ENCODE measurements at places on chromosomes 1 and 21.

DNA sequence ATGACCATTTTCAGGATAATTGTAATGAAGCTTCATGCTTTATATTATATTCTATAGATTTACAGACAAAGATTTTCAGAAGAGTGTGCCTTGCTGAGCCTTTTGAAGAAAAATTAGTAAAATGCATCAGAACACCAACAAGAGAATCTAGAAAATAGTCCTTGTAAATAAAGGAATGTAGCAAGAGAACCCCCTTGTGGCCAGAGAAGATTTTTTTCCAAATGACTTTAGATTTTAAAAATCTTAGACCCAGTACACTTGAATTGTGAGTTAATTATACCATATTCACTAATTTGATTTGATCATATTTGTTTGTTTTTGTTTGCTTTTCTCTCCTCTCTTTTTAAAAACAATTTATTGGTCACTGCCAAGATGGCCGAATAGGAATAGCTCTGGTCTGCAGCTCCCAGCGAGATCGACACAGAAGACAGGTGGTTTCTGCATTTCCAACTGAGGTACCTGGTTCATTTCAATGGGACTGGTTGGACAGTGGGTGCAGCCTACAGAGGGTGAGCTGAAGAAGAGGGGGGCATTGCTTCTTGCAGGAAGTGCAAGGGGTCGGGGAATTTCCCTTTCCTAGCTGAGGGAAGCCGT, 12.8 kb upstream of the IFI44L start:
- DNase-seq = peak; percentile 34

- DNase-seq = no peak
Observed at GRCh38 chr1:228737601-228738041, 2.3 kb downstream of the RHOU start.

DNA sequence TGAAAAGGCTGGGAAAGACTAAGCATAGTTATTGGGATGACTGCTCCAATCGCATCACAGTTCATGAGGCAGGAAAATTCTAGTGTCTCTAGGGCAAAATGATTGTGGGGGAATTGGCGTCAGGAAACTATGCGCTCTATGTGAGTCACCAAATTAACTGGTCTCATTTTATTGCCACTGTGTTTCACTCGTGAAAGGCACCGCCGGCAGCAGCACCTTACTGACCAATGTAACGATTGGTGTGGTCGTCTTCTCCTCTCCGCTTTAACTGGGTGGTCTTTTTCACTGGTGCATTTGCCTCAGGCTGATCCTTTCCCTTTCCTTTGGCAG, 83.5 kb downstream of the SPAG17 start:
- no peak for DNase-seq

DNA sequence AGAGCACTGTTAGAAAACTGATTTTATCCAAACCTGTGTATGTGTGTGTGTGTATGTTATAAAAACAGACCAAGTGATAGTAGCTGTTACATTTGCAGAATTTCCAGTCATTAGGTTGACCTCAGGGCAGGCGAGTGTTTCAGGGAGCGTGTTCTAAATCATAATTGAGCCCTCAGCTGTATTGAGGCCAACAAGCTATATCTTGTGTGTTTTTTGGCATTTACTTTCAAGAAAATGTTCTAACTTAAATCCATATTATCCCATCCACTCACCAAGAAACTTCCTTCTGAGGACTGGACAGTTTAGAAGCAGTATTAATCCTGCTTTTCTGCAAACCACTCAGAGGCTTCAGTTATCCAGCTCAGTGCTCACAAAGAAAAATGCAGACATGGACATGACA, 12.0 kb downstream of the DDAH1 start:
- DNase-seq = no peak

DNA sequence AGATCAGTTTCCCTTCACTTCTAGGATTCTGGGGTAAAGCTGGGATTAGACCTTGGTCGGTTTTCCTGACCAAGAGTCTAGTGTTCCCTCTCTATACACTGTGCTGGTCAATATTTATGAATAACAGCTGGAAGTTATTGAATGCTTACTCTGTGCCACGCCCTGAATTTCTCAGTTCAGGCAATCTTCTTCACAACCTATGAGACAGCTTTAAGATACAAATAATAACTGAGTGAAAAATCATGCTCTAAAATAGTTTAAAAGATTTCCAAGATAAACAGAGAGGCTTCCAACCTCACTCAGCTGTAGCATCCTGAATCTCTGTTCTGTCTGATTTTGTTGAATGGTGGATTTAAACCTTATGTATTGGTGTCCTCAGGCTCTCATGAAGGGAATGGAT, 72.2 kb downstream of the GNG12 start:
- no peak for DNase-seq

GRCh38 chr1:169340882-169341281, 26.7 kb downstream of the NME7 start:
- DNase-seq = no peak

- DNase-seq = no peak
Observed at GRCh38 chr1:59142311-59143132, 154.4 kb upstream of the FGGY start.

DNA sequence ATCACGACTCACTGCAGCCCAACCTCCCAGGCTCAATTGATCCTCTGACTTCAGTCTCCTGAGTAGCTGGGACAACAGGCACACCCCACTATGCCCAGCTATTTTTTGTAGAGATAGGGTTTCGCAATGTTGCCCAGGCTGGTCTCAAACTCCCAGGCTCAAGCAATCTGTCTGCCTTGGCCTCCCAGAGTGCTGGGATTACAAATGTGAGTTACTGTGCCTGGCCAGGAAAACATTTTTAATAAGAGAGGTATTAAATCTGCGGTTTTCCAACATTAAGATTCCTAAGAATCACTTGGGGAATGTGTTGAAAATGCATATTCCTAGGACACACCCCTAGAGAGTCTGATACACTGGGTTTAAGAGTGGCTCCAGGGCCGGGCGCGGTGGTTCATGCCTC, 8.7 kb downstream of the CSF1 start:
- DNase-seq = no peak

DNA sequence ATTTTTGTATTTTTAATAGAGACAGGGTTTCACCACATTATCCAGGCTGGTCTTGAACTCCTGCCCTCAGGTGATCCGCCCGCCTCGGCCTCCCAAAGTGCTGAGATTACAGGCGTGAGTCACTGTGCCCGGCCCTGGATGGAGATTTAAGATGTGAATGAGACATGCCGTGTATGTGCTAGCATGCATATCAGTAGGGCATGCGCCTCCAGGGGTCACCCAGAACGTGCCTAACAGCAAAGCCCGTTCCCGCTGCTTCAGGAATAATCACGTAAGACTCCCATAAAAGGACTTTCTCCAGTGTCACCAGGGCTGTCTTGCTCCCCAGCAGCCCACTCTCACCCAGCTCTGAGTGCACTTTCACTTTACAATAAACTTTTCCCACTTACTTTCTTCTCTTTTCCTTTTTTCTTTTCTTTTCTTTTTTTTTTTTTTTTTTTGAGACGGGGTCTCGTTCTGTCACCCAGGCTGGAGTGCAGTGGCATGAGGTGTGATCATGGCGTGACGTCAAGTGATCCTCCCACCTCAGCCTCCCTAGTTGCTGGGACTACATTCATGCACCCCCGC, 46.9 kb upstream of the DISP3 start:
- no peak for DNase-seq

GRCh38 chr1:161092621-161093028, 3.3 kb upstream of the NECTIN4 start:
- no peak for DNase-seq

- no peak for DNase-seq
Observed at GRCh38 chr1:44848456-44849181, 5.6 kb upstream of the PTCH2 start.

DNA sequence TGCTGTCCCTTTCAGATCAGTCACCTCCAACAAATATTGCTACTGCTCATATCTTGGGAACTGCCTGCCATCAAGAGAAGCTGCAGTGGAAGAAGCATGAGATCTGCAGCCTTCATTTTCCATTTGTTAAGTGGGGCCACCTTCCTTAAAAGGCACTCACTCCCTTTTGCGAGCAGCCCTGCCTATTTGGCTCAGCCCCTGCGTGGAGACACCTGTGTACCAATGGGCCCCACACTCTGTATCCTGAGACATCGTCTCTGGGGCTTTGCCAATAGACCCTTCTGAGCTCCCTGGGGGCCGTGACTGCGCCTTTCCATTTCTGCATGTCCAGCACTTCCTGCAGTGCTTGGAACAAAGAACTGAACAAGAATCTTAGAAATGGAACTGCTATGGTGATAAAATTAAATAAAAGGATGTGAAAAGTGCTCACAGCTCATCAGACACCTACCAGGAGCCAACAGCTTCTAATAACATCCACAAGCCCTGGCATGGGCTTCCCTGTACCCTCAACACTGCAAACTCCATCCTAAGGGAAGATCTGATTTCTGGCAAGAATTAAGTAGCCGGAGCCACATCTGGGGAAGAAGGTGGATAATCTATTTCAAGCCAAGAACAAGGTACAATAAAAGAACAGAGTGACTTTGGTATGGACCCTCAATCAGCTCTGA, 36.7 kb downstream of the PARP1 start:
- no peak for DNase-seq

GRCh38 chr1:151920149-151920548, 10.8 kb upstream of the THEM4 start:
- DNase-seq = no peak

Data from kidney glomerular epithelial cell (primary cell).